ENCODE measurements at places on chromosomes 5 and 9. TPM values are rescaled to one million over a fixed set of nuclear protein-coding genes. Genes with fewer than 3 reads are reported as not detected.

The FREM1 gene
- total RNA-seq: under 0.01 TPM

The NAIP gene
- 18.8 TPM for total RNA-seq

The BRD3 gene
- 6.8 TPM for total RNA-seq

The CDH6 gene
- not detected for total RNA-seq

The SUSD3 gene
- total RNA-seq: 11.0 TPM

The GRIN3A gene
- total RNA-seq: not detected

The GKAP1 gene
- total RNA-seq: 8.0 TPM

The STC2 gene
- total RNA-seq: under 0.01 TPM

The PCDHB9 gene
- 0.31 TPM for total RNA-seq

The FAM200C gene
- 0.10 TPM for total RNA-seq

The CDKN2B gene
- total RNA-seq: 0.63 TPM

The SPATA31E1 gene
- total RNA-seq: not detected

The DEPDC1B gene
- 0.63 TPM for total RNA-seq

The CFAP77 gene
- not detected for total RNA-seq

The PANK3 gene
- 53.1 TPM for total RNA-seq

The TMEM252 gene
- not detected for total RNA-seq

The TXNDC8 gene
- total RNA-seq: not detected

The GCNT4 gene
- 10.8 TPM for total RNA-seq

The HARS2 gene
- total RNA-seq: 31.8 TPM

The AUH gene
- 17.2 TPM for total RNA-seq

The LCN6 gene
- not detected for total RNA-seq

The PCDHGB7 gene
- total RNA-seq: 0.31 TPM

The CDH10 gene
- total RNA-seq: 0.10 TPM

The PCDHA12 gene
- not detected for total RNA-seq

The ANKRD34B gene
- 0.10 TPM for total RNA-seq

The PCDHB16 gene
- total RNA-seq: not detected

The TAF1L gene
- under 0.01 TPM for total RNA-seq

The CCDC192 gene
- total RNA-seq: not detected

Data from mononuclear cell (primary cell).